ENCODE measurements at places on chromosomes 7 and 10.

DNA sequence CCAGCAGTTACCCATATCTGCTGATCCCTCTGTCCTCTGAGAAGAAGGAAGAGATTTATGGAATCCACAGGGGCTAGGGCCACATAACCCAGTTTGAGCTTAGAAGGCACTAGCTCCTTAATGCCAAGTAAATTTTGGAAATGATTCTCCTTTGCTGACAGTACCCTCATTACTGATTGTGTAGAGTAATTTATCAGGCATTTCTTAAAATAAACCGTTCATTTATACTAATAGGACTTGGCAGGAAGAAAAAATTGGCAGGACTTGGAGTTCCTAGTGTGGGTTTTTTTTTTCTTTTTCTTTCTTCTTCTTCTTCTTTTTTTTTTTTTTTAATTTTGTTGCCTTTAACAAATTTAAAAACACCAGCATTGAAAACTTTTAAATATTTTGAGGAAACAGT lies 645.7 kb downstream of the SUGCT start:
- DNase-seq = no peak

DNA sequence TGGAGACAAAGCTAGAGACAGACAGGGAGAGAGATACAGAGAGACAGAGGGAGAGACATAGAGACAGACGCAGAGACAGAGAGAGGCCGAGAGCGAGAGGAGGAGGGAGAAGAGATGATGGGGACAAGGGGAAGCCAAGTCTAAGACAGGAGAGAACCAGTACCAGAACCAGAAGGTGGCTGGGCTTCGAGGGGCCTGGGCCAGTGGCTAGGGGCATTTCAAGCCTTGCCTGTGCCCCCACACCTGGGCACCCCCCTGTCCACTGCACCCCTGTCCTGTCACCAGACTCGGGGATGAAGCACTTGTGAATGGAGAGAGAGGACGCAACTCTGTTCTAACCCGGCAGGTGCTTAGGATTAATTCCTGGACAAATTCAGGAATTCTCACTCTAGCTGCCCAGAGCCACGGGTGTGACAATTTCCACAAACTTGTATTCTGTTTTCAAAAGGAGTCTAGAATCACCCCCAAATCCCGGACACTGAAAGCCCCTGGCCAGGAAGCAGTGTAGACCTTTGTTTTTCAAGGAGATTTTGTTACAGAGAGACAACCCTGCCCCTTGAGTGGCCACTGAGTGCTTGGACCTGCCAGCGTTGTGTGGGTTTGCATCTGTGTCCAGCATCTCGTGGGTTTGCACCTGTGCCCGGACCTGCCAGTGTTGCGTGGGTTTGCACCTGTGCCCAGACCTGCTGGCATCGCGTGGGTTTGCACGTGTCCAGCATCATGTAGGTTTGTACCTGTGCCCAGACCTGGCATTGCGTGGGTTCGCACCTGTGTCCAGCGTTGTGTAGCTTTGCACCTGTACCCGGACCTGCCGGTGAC lies 157.3 kb downstream of the WDR37 start:
- no peak for DNase-seq

DNA sequence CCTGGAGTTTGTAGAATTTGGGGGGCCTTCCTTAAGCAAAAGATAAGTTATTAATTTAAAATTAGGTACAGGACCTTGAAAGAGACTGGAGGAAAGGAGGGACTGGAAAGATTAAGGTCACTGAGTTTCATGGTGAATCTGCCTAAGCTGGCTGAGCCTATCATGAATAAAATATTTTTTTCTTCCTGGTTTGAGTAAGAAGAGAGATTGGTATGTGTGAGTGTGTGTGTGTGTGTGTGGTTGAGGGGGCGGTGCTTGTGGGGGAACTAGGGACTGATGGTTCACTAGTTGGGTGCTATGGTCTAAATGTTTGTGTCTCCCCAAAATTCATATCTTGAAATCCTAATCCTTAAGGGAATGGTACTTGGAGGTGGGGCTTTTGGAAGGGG lies 142.5 kb upstream of the PRKCQ start:
- DNase-seq = no peak

DNA sequence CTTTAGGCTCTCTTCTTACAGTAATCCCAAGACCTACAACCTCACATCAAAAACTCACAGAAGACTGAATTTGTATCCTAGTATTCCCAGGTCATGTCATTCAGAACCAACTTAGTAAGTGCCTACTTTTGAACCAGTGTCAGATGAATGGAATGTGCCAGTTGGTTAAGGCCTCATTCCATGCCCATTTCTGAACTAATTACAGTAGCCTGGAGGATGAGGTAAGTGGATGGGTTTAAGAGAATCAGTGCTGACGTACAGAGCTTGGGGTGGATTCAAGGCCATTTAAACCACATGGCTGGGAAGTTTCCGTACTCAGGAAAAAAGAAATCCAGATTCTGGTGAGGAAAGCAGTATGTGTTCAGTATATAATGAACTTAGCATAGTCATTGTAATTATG lies 21.9 kb upstream of the FOXP2 start:
- DNase-seq = no peak

DNA sequence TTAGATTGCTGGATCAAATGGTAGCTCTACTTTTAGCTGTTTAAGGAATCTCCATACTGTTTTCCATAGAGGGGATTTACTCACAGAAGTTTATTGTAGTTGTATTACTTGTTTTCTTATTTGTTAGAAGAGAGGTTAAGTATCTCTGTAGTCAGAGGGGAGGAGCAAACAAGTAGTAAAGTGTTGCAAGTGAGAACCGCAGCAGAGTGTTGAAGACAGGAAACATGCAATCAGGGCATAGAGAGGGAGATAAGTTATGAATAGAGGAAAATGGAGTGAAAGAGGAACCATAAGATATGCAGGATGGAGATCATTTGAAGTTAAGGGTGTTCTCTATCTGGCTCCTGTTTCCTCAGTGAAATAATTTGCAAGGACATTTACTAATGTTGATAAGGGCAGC lies 331.4 kb upstream of the TMEM229A start:
- DNase-seq = no peak

DNA sequence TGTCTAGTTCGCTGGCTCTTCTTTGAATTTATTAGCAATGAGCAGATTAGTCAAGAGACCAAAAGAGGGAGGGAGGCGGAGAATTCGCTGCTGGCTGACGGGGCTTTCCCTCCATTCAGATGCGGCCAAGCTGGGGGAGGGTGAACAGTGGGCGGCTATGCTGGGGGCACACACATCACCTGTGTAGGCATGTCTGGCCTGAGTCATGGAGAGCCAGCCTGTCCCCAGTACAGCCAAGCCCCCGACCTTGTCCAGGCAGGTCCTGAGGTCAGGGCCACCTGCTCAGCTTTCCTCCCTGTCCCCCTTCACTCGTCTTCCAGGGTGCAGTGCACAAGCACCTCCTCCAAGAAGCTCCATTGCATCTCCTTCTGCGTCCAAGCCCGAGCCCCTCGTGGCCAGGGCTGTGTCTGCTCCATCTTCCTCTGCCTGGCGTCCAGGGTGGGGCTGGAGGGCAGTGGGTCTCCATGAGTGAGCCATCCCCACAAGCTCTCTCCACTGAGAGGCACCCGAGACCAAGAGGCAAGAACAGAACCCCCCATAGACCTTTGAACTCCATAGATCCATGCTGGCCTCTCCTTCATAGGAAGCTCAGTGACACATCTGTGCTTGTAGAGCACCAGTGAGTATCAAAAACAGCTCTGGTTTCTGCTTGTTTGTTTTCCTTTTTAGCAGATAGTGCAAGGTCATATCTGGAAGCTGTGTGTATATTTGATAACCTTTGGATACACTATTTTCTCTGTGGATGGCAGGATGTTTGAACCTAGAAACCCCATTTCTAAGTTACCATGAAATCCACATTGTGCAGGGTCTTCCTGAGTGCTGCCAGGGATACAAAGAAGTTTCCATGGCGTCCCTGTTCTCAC lies 1.9 kb upstream of the DEPP1 start:
- no peak for DNase-seq

GRCh38 chr7:131735101-131735500 lies 178.7 kb upstream of the PODXL start:
- DNase-seq = no peak

- no peak for DNase-seq
These were observed 278.4 kb upstream of the SEMA3C start for GRCh38 chr7:81197266-81197665.

GRCh38 chr7:44131173-44132029 lies 8.1 kb upstream of the POLD2 start:
- DNase-seq = no peak

DNA sequence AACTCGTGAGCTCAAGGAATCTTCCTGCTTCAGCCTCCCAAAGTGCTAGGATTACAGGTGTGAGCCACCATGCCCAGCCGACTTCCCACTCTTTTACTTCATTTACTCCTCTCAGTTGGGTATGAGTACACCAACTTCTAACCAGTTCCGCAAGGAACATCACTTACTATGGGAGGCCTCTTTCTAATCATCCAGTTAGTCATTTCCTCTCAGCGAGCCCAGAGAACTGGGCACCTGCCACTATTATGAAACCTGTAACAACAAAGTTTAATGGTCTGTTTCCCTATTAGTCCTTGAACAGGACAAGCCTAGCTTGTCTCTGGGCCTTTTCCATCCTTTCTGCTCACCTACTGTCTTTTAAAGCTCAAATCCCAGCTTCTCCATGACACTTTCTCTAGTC lies 88.8 kb downstream of the DNMBP start:
- DNase-seq = no peak

- DNase-seq = no peak
These were observed 202.9 kb downstream of the TRIL start for GRCh38 chr7:28755255-28755654.

- no peak for DNase-seq
These were observed 80.9 kb downstream of the NT5C2 start for GRCh38 chr10:103111918-103112877.

GRCh38 chr10:83222832-83223742 lies 916.2 kb upstream of the GHITM start:
- DNase-seq = no peak

DNA sequence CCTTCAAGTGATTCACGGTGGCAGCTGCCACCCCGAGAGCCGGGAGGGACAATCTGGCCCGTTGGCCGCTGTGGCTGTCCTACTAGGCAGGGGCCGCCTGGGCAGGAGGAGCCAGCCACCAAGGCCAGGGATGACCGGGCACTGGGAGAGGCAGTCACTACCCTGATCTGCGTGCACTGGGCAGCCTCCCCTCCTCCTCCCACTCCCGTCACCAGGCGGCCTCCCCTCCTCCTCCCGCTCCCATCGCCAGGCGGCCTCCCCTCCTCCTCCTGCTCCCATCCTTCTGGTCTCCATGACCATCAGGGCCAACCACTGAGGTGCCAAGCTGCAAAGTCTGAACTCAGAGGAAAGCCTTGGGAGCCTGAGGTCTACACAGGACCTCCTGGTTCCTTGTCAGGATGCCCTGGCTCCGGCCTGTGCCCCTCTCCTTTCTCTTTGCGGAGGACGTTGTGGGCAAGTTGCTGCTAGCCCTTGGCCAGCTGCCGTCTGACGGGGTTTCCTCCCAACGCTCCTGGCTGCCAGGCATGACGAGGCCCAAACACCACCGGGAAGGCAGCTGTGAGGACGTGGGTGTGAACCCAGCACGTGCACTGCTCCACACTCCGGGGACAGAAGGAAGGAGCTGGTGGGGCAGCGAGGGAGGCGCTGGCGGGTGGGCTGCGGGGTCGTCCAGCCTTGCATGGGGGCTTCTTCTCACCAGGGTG lies 131.1 kb downstream of the WDR37 start:
- DNase-seq = peak; percentile 67

- no peak for DNase-seq
These were observed 206.8 kb downstream of the TPK1 start for GRCh38 chr7:144629011-144629410.

DNA sequence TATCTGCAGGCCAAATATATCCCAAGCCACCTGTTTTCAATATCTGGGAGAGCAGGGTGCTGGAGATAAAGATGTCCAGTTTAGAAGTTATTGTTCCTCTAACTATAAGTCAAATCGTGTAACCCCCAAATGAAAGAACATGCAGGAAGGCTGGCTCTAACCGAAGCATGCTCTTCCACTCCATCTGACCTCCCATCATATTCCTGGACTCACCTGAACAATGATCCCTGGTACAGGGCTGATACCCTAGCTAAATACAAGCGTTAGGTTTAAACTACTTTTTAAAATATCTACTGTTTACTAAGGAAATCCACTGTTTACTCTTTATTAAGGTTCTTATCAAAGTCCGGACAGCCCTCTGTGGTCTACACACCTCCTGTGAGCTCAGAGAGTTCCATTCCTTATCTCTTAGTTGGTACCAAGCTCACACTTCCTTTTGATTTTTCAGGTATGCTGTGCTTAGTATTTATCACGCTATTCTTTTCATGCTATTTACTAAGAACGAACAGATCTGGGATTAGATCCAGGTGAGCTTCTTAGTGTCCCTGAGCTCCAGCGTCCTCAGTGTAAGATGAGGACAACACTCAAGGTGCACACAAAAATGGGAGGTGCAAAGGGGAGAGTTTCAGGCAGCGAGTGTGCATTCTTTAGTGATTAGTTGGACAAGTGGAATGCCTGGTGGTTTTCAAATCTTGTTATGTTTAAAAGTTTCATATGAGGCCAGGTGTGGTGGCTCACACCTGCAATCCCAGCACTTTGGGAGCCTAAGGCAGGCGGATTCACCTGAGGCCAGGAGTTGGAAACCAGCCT lies 23.6 kb upstream of the COBL start:
- DNase-seq = no peak

DNA sequence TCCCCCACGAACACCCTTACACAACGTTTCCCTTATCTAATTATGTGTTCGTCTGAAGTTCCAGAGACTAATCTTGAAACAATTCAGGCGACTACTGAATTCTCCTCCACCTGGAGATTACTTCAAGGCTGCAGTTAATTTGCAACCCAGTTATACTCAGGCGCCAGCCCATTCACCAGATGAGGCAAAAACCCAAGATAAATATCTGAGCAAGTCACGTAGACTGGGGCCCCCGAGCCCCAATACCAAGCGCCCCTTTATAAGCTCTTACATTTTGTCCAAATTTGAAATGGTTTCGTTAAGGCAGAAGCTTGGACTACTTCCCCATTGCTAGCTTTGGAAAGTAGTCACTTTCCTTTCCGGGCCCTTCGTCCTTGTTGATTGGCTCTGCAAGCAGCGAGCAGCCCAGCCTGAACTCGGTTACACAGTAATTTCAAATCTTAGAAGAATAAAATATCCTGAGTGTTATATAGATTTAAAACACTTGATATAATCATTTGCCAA lies 1.2 kb downstream of the TPK1 start:
- peak; percentile 47 for DNase-seq

DNA sequence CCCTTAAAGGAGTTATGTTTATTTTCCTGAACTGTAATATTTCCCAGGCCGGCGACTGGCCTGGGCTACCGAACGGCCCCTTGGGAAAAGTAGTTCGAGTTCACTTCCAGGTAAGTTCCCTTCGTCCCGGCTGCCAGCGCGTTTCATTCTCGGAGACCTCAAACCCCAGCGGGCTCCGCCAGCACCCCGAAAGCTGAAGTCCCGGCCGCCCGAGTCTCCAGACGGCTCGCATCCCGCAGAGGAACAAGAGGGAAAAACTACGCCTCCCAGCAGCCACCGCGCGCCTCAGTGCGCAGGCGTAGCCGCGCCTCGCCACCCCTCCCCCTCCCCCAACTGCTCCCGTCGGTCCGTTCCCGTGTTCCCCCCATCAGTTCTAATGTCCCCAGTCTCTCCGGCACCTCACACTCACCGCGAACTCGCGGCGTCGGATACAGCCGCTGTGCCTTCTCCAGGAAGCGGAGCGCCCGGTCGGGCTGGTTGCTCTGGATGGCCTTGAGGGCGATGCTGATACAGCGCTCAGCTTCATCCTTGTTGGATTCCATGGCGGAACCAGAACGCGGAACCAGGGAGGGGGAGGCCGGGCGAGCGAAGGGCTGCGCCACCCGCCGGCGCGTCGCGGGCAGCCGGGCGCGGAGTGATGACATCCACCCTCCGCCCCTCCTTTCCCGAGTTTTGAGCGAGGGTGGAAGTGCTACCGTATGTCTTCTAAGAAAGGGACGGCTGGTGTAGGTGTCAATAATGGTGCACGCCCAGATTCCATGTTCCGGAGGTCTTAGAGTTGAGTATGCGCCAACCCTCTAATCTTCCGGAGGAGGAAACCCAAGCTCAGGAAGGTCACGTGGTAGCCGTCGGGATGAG lies at the start of gene DNAJB12:
Gene DNAJB12 (minus strand): TSS at position 564 of the 858 bp plus-strand sequence. CDS start 22 bp downstream, at position 542.
- peak; percentile 99 for DNase-seq
